Activated T-helper 2 cell treated with anti-CD3 and anti-CD28 coated beads, Interferon-gamma antibody, Interleukin-2, Interleukin-4, amounts not matched to agents 10 μg/mL and 5 μg/mL and 100 μg/mL, durations not matched to agents 14 hours and 24 hours and 36 hours (primary cell): ENCODE measurements at places on chromosomes 3 and 15.

GRCh38 chr3:29430558-29430971 is 149.7 kb downstream of the RBMS3 start:
- DNase-seq = no peak
- no peak overlapping the region for H3K27ac ChIP-seq
- no peaks in the 10 kb centered on the region for H3K36me3 ChIP-seq
- H3K4me1 ChIP-seq = no peaks in the 10 kb centered on the region
- no peak overlapping the region for H3K4me3 ChIP-seq
- H3K27me3 ChIP-seq = no peaks in the 10 kb centered on the region

DNA sequence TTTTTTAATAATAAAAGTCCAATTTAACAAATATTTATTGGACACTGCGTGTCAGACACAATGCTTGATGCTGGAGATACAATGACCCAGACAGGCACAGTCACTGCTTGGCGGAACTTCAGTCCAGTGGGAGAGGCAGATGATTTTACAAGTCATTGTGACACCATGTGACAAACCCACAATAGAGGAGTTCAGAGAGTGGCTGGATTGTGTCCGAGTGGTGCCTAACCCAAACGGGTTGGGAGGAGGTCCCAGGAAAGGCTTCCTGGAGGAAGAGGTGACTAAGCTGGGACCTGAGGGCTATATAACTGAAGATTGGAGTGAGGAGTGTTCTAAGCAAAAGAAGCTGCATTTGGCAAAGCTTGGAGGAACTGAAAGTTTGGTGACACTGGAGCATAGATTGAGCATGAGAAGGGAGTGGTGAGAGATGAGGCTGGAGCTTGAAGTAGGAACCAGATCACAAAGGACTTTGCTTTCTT is 41.4 kb downstream of the CRTC3 start:
- peak overlapping the region; percentile 73 for H3K27ac ChIP-seq
- H3K36me3 ChIP-seq = peaks cover 49% of the 10 kb centered on the region
- peak overlapping the region; percentile 67 for H3K4me3 ChIP-seq

DNA sequence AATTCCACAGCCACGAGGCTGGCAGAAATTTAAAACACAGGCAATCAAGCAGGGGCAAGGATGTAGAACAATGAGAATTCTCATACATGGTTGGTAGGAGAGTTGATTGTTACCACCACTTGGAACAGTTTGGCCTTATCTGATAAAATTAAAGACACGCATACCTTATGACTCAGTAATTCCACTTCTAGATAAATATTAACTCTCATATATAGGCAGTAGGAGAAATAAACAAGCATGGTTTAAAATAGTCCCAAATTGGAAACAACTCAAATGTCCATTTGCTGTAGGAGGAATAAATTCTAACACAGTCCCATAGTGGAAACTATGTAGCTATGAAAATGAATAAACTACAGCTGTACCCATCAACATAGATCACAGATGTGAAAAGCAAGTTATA is 42.3 kb upstream of the USP3 start:
- no peak overlapping the region for H3K4me3 ChIP-seq
- H3K4me1 ChIP-seq = peaks cover 21% of the 10 kb centered on the region
- peaks cover 18% of the 10 kb centered on the region for H3K27me3 ChIP-seq
- H3K27ac ChIP-seq = no peak overlapping the region

GRCh38 chr3:186319945-186320344 is 42.1 kb downstream of the DGKG start:
- peaks cover under 1% of the 10 kb centered on the region for H3K27me3 ChIP-seq
- no peaks in the 10 kb centered on the region for H3K36me3 ChIP-seq
- H3K27ac ChIP-seq = no peak overlapping the region
- H3K4me3 ChIP-seq = no peak overlapping the region
- H3K4me1 ChIP-seq = no peaks in the 10 kb centered on the region

DNA sequence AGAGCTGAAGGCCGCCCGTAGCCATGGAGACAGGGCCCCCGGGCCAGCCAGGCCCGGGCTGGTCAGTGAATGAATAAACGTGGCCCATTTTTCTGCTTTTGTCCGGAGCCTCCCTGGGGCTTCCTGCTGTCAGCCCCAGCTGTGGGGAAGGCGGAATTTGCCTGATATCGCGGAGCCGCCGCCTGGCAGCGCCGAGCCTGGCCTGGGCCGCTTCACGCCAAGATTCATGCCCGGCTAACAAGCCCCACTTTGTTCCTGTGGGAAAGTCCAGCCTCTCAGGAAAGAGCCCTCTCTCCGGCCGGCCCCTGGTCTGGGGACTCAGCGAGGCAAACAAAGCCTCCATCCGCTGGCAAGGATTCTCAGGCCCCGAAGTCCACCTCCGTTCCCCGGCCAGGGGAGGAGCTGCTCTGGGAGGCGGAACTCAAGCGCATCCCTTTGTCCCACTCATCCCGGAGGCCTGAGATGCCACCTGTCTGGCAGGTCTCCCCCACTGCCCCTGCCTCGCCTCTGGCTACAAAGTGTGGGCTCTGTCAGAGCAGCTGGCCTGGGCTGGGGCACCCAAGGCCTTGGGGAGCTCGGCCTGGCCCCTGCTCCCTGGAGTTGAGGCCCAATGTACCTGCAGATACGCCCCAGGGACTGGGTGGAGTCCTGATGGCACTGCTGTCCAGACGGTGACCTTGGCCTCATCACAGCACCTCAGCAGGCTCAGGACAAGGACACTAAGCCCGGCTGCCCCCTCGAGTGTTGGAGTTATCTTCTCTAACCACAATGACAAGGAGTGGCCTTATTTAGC is 51.6 kb upstream of the SLC6A11 start:
- H3K27me3 ChIP-seq = peaks cover 4% of the 10 kb centered on the region
- no peak overlapping the region for H3K4me3 ChIP-seq
- no peak for DNase-seq
- no peaks in the 10 kb centered on the region for H3K4me1 ChIP-seq
- no peaks in the 10 kb centered on the region for H3K36me3 ChIP-seq

- H3K27me3 ChIP-seq = no peaks in the 10 kb centered on the region
- H3K4me1 ChIP-seq = no peaks in the 10 kb centered on the region
- no peak overlapping the region for H3K27ac ChIP-seq
- DNase-seq = no peak
- no peaks in the 10 kb centered on the region for H3K36me3 ChIP-seq
Observed at GRCh38 chr3:117399311-117400078, 689.9 kb downstream of the TUSC7 start.

DNA sequence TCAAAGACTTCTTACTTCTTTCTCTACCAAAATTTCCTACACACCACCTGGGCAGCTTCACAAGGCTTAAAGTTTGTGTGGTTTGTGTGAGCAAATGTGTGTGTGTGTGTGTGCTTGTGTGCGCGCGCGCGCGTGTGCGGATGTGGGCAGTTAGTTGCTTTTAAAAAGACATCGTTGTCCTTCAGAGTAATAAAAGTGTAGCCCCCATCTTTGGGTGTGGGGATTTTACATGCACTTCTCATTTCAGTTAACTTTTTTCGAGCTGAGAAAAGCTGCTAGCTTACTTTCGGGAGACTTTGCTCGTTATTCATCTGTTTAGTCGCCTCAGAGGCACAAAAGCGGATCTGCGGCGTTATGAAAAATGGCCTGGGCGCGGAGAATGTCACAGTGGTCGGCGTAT is 36.0 kb downstream of the ZIC4 start:
- DNase-seq = no peak
- no peak overlapping the region for H3K27ac ChIP-seq
- H3K4me1 ChIP-seq = no peaks in the 10 kb centered on the region
- peaks cover 61% of the 10 kb centered on the region for H3K27me3 ChIP-seq
- no peak overlapping the region for H3K4me3 ChIP-seq

DNA sequence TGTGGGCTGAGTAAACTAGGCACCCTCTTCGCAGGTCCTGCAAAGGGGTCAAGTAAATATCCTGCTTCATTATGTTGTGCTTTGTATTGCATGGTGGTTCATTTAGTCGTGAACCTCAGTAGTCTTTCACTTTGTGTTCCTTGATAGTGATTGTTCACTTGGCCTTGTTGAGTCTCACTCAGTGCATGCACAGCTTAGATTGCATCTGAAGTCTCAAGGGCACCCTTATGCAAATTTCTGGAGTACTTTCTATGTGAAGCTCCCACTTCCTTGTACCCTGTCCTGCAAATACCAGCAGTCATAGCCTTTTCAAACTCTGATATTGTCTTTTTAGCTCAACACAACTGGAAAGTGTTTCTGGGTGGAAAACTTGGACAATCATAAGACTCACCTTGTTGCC is 519.2 kb downstream of the NAALADL2 start:
- no peak for DNase-seq
- H3K27ac ChIP-seq = no peak overlapping the region
- H3K36me3 ChIP-seq = no peaks in the 10 kb centered on the region
- H3K4me1 ChIP-seq = no peaks in the 10 kb centered on the region
- H3K27me3 ChIP-seq = no peaks in the 10 kb centered on the region

- DNase-seq = no peak
- H3K4me3 ChIP-seq = no peak overlapping the region
- H3K4me1 ChIP-seq = no peaks in the 10 kb centered on the region
- no peaks in the 10 kb centered on the region for H3K36me3 ChIP-seq
- H3K27me3 ChIP-seq = no peaks in the 10 kb centered on the region
- H3K27ac ChIP-seq = no peak overlapping the region
Observed at GRCh38 chr15:27183201-27183600, 212.2 kb downstream of the GABRG3 start.

- H3K4me1 ChIP-seq = no peaks in the 10 kb centered on the region
- no peaks in the 10 kb centered on the region for H3K27me3 ChIP-seq
- H3K36me3 ChIP-seq = no peaks in the 10 kb centered on the region
- DNase-seq = no peak
- no peak overlapping the region for H3K4me3 ChIP-seq
Observed at GRCh38 chr15:35289024-35289617, 204.0 kb upstream of the NANOGP8 start.

GRCh38 chr3:27596921-27597320 is 112.7 kb upstream of the SLC4A7 start:
- peaks cover 20% of the 10 kb centered on the region for H3K4me1 ChIP-seq
- no peaks in the 10 kb centered on the region for H3K36me3 ChIP-seq
- no peak overlapping the region for H3K4me3 ChIP-seq
- H3K27ac ChIP-seq = no peak overlapping the region
- H3K27me3 ChIP-seq = no peaks in the 10 kb centered on the region

GRCh38 chr3:2512881-2513280 is 414.2 kb downstream of the CNTN4 start:
- no peak overlapping the region for H3K27ac ChIP-seq
- H3K36me3 ChIP-seq = no peaks in the 10 kb centered on the region
- H3K4me1 ChIP-seq = peaks cover 4% of the 10 kb centered on the region
- no peak for DNase-seq

DNA sequence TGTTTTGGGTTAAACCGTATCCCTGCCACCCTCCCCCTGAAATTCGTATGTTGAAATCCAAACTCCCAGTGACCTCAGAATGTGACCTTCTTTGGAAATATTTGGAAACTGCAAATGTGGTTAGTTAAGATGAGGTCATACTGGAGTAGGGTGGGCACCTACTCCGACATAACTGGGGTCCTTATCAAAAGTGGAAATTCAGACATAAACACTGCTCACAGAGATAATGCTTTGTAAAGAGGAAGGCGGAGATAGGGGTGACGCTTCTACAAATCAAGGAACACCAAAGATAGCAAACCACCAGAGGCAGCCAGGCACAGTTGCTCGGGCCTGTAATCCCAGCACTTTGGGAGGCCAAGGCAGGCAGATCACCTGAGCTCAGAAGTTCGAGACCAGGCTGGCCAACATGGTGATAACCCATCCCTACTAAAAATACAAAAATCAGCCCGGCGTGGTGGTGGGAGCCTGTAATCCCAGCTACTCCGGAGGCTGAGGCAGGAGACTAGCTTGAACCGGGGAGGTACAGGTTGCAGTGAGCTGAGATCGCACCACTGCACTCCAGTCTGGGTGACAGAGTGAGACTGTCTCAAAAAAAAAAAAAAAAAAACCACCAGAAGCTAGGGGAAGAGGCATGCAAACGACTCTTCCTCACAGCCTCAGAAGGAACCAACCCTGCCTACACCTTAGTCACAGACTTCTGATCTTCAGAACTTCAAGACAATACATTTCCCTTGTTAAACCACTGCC is 51.1 kb upstream of the CHD2 start:
- H3K4me1 ChIP-seq = peaks cover 33% of the 10 kb centered on the region
- peaks cover 2% of the 10 kb centered on the region for H3K36me3 ChIP-seq
- no peak overlapping the region for H3K4me3 ChIP-seq
- H3K27ac ChIP-seq = peak overlapping the region; percentile 47
- no peak for DNase-seq
- no peaks in the 10 kb centered on the region for H3K27me3 ChIP-seq

DNA sequence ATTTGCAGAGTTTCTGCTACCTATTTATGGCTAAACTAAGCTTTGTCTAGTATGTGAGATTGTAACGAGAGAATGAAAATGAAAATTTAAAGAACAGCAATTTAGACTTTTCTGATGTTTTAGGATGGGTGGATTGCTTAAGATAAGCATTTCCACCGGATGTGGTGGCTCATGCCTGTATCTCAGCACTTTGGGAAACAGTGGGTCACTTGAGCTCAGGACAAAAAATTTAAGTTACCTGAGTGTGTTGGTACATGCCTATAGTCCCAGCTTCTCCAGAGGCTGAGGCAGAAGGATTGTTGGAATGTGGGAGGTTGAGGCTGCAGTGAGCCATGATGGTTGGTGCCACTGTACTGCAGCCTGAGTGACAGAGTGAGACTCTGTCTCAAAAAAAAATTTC is 3.3 kb downstream of the PPP4R2 start:
- H3K4me3 ChIP-seq = peak overlapping the region; percentile 76
- peaks cover 67% of the 10 kb centered on the region for H3K36me3 ChIP-seq
- peaks cover 54% of the 10 kb centered on the region for H3K4me1 ChIP-seq
